Liver (tissue), 10 donors: ENCODE measurements at places on chromosomes 11 and 22. TPM values are rescaled to one million over a fixed set of nuclear protein-coding genes. Genes with fewer than 3 reads are reported as not detected.

The ARRB1 gene
- total RNA-seq: 21.2 TPM

The FAM180B gene
- not detected for total RNA-seq

The SLC37A2 gene
- 6.7 TPM for total RNA-seq

The ZNF143 gene
- total RNA-seq: 20.4 TPM

The UBQLNL gene
- total RNA-seq: 0.05 TPM

The GLB1L2 gene
- total RNA-seq: 0.50 TPM

The C1QTNF4 gene
- 0.42 TPM for total RNA-seq

The NAV2 gene
- 6.3 TPM for total RNA-seq

The ACTN3 gene
- not detected for total RNA-seq

The SLC1A2 gene
- total RNA-seq: 15.7 TPM

The INS gene
- total RNA-seq: not detected

The DEPDC7 gene
- 64.8 TPM for total RNA-seq

The KRTAP5-9 gene
- total RNA-seq: not detected

The TTC12 gene
- total RNA-seq: 5.7 TPM

The APOA1 gene
- total RNA-seq: 4,271 TPM

The SDHAF2 gene
- 25.5 TPM for total RNA-seq

The FIBIN gene
- 2.3 TPM for total RNA-seq

The ARHGAP42 gene
- 16.6 TPM for total RNA-seq

The NEFH gene
- 1.6 TPM for total RNA-seq

The RASL10A gene
- 0.75 TPM for total RNA-seq
